ENCODE measurements at places on chromosomes 6 and 20.

GRCh38 chr20:17431621-17432364, 99.4 kb downstream of the BFSP1 start:
- no peaks in the 10 kb centered on the region for H3K36me3 ChIP-seq
- no peaks in the 10 kb centered on the region for H3K4me1 ChIP-seq
- peak; percentile 81 for DNase-seq
- no peak overlapping the region for H3K4me3 ChIP-seq
- H3K27me3 ChIP-seq: no peaks in the 10 kb centered on the region
- no peak overlapping the region for H3K27ac ChIP-seq

GRCh38 chr20:40813708-40814630, 124.9 kb upstream of the MAFB start:
- DNase-seq: no peak
- no peak overlapping the region for H3K4me3 ChIP-seq
- no peaks in the 10 kb centered on the region for H3K4me1 ChIP-seq
- no peaks in the 10 kb centered on the region for H3K27me3 ChIP-seq
- H3K36me3 ChIP-seq: no peaks in the 10 kb centered on the region
- no peak overlapping the region for H3K27ac ChIP-seq

- no peak overlapping the region for H3K27ac ChIP-seq
- H3K36me3 ChIP-seq: no peaks in the 10 kb centered on the region
- peaks cover 18% of the 10 kb centered on the region for H3K4me1 ChIP-seq
Measured at GRCh38 chr20:50270569-50270968, 79.9 kb downstream of the CEBPB start.

- no peaks in the 10 kb centered on the region for H3K4me1 ChIP-seq
- H3K27me3 ChIP-seq: no peaks in the 10 kb centered on the region
- H3K36me3 ChIP-seq: no peaks in the 10 kb centered on the region
- no peak for DNase-seq
Measured at GRCh38 chr6:96742702-96743101, 94.6 kb downstream of the GPR63 start.

DNA sequence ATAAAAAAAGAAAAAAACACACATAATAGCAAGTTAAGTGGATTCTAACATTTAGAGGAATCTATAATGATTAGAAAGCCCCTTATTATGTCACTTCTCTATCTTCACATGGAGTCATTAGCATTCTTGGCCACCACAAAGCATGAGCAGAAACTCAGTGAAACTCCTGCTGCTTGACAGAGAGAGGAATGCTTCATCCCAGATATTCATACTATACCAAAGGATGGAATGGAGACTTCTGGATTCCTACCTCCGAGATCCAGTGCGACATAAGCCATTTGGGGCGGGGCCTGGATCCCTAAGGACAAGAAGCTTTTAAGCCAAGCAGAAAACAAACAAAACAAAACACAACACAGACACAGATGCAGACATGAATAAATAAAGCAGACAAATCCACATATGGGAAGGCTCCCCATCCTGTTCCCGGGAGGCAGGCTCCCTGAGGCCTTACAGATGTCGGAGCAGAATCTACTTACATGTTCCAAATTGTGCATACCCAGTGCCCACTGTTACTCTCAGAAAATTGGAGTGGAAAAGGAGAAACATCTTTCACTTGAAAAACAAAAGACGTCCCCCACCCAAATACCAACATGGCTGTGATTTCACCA, 727.3 kb downstream of the MAFB start:
- no peak overlapping the region for H3K4me3 ChIP-seq
- H3K27me3 ChIP-seq: no peaks in the 10 kb centered on the region
- no peaks in the 10 kb centered on the region for H3K36me3 ChIP-seq
- DNase-seq: no peak
- no peak overlapping the region for H3K27ac ChIP-seq
- peaks cover 16% of the 10 kb centered on the region for H3K4me1 ChIP-seq

DNA sequence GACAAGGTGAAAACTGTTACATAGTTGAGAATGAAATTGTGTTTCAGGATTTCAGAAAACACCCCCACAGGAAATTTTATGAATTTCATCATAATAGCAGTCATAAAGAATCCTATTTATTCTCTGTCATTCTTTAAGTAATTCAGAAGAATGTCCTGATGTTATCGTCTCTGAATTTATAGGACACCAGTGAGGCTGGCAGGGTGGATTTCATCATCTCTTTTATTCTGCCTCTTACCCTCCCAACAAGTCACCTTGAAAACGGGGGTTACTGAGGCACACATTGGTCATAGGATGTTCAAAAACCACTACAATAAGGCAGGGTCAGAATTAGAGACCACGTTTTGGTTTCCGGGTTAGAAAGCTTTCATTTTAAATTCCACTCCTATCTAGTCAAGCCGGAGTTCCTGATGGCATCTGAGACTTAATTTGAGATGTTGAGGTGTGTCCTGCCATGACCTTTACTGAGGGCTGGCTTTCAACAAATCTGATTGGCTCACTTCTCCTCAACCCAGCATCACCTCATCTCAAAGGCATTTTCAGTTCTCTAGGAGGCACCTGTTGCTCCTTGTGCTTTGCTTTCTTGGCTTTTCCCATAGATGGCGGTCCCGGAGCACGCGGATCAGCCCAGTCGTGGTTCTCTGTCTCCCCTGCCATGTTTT, 230.6 kb upstream of the SUPT3H start:
- H3K4me1 ChIP-seq: no peaks in the 10 kb centered on the region
- DNase-seq: no peak
- H3K27ac ChIP-seq: no peak overlapping the region
- no peaks in the 10 kb centered on the region for H3K27me3 ChIP-seq
- H3K36me3 ChIP-seq: no peaks in the 10 kb centered on the region

DNA sequence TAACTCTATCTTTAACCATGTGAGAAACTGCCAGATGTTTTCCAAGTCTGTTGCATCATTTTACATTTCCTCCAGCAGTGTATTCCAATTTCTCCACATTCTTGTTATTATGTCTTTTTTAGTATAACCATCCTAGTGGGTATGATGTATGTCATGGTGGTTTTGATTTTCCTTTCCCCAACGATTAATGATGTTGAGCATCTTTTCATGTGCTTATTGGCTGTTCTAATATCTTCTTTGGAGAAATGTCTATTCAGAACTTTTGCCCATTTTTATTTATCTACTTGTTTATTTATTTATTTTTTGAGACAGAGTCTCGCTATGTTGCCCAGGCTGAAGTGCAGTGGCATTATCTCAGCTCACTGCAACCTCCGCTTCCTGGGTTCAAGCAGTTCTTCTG, 4.3 kb upstream of the C6orf62 start:
- H3K4me3 ChIP-seq: no peak overlapping the region
- H3K27me3 ChIP-seq: no peaks in the 10 kb centered on the region
- H3K27ac ChIP-seq: no peak overlapping the region

DNA sequence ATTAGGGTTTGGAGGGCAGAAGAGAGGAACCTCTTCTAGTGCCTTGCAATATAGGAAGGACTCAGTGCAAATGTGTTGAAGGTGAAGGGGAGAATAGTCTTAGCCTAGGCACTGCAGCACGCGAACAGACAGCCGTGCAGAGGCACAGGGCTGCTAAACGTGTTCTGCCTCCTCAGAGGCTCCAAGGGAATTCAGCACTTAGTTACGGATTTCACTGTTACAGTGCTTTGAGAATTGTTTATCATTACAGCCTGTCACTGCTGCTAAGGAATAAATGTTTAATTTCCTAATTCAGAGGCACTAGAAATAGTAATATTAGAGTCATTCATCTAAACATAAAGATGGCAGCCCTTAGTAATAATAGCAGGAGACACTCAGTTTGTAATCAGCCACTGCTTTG, 116.4 kb upstream of the SLC22A16 start:
- H3K36me3 ChIP-seq: no peaks in the 10 kb centered on the region
- no peak overlapping the region for H3K4me3 ChIP-seq
- no peak overlapping the region for H3K27ac ChIP-seq
- H3K4me1 ChIP-seq: no peaks in the 10 kb centered on the region
- DNase-seq: no peak

- H3K27ac ChIP-seq: no peak overlapping the region
- H3K4me1 ChIP-seq: no peaks in the 10 kb centered on the region
- H3K36me3 ChIP-seq: no peaks in the 10 kb centered on the region
- H3K27me3 ChIP-seq: no peaks in the 10 kb centered on the region
Measured at GRCh38 chr6:166277892-166278578, 30.2 kb downstream of the PRR18 start.

DNA sequence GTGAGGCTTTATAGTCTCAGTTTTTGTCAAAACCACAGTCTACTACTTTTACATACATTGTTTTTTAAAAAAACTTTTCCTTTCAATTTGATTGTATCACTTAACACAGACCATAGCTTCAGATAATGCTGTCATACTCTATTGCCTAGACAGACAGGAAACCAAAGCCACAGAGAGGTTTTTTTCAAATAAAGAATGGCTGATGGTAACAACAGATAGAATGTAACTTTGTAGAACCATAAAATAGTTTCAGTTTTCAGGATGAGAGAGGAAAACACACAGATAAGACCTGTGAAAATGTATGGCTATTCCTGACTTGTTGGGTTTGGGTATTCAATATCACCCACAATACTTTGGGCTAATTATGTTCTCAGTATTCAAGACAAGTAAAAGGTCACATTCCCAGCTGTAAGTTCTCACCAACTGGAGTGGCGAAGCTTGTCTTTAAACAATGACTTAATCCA, 94.0 kb downstream of the ADGRG6 start:
- no peak overlapping the region for H3K4me3 ChIP-seq
- H3K4me1 ChIP-seq: no peaks in the 10 kb centered on the region
- H3K27me3 ChIP-seq: no peaks in the 10 kb centered on the region
- no peak for DNase-seq
- no peaks in the 10 kb centered on the region for H3K36me3 ChIP-seq
- H3K27ac ChIP-seq: no peak overlapping the region

DNA sequence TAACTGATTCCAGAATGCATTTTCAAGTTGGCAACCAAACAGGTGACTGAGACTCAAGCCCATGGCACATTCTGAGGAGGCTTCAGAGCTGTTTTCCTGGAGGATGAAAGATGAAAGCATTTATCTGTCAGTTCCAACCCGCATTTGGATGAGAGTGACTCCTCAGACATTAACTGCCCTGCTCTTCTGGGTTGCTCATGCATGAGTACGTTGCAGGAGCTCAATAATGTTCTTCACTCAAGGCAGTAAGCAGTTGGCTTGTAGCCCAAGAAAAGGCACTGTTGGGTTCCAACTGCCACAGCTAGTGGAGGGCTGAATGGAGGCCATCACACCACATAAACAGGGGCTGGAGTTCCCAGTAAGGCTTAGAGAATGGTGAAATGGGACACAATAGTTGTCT, 155.3 kb downstream of the FUT9 start:
- H3K4me3 ChIP-seq: no peak overlapping the region
- no peaks in the 10 kb centered on the region for H3K36me3 ChIP-seq
- H3K27ac ChIP-seq: no peak overlapping the region
- H3K27me3 ChIP-seq: no peaks in the 10 kb centered on the region
- H3K4me1 ChIP-seq: no peaks in the 10 kb centered on the region

DNA sequence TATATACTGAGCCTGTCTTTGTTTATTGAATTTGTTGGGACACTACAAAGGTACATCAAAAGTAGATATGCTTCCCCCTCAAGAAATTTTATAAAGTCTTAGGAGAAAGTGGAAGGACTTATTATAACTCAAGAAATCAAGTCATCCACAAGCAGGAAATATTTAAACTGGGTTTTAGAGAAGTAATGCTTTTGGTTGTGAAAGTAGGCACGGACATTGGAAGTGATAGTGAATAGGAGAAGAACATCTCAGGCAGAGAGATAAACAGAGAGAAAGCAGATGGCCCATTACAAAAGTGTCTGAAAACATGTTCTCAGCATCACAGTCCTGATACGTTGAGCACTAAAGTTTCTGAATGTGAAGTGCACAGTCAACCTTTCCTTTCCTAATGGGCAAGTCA, 415.6 kb upstream of the RNF217 start:
- H3K27me3 ChIP-seq: no peaks in the 10 kb centered on the region
- H3K4me3 ChIP-seq: no peak overlapping the region
- DNase-seq: no peak
- H3K4me1 ChIP-seq: no peaks in the 10 kb centered on the region
- no peak overlapping the region for H3K27ac ChIP-seq

DNA sequence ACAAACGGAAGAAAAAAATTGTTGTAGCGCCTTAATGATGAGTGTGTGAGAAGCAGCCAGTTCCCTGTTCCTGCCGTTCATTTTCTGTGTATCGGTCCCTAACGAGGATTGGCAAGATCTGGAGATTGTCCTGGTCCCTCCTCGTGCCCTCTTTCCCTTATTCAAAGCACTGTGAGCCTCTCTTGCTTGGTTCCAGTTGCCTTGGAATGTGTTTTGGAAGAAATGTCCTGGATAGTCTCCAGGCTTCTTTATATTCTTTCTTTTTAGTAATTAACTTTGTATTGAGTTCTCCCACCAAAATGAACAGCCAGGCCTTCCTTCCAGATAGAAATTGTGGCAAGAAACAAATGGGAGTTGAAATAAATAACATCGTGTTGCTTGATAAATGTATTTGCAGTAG, 348.3 kb downstream of the CDH26 start:
- no peaks in the 10 kb centered on the region for H3K27me3 ChIP-seq
- H3K4me1 ChIP-seq: no peaks in the 10 kb centered on the region
- no peak overlapping the region for H3K27ac ChIP-seq
- no peak overlapping the region for H3K4me3 ChIP-seq

- H3K27ac ChIP-seq: no peak overlapping the region
- H3K27me3 ChIP-seq: no peaks in the 10 kb centered on the region
- no peak for DNase-seq
- H3K4me3 ChIP-seq: no peak overlapping the region
- no peaks in the 10 kb centered on the region for H3K4me1 ChIP-seq
Measured at GRCh38 chr20:20231528-20232298, 136.2 kb upstream of the INSM1 start.

DNA sequence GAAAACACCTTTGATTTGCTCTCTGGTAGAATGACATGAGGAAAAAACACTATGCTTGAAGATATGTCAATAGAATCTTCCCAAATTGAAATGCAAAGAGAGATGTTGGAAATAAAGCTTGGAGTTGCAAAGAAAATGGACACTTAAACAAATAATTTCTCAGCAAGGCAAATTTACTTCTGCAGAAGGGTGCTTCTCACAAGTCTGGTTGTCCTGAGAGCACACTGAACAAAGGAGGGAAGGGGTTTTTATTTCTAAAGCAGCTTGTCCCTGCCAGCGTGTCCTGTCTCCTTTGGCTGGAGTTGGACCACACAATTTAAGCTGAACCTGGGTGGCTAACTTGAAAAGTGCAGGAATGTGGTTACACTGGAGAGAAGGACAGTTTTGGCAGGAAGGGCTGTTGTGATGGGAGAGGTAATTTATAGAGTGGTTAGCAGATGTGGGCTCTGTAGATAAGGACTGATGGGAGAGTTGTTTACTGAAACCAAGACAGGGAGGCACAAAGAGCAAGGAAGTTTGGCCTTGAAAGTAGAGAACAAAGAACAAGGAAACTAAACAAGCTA, 454.6 kb upstream of the EYS start:
- H3K36me3 ChIP-seq: no peaks in the 10 kb centered on the region
- no peaks in the 10 kb centered on the region for H3K27me3 ChIP-seq

DNA sequence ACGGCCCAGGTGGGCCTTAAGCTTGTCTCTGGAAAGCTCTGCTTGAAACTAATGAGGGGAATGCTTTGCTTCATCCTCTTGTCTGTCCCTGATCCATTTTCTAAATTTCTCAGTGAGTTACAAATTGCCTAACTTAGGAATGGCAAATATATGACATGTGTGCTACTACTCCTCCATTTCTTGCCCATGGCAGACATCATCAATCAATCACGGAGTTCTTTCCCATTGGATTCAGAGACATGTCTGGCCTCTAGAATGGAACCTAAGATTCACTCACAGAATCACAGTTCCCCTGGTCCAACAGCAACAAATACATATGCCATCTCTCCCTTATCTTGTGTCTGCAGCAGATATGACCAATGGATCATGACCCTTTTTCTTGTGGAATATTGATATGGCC, 6.6 kb upstream of the BPIFB4 start:
- H3K4me3 ChIP-seq: no peak overlapping the region
- H3K27me3 ChIP-seq: no peaks in the 10 kb centered on the region
- DNase-seq: no peak
- no peaks in the 10 kb centered on the region for H3K4me1 ChIP-seq
- no peaks in the 10 kb centered on the region for H3K36me3 ChIP-seq
- H3K27ac ChIP-seq: no peak overlapping the region

Data from testis (tissue), 5 donors.